Head of caudate nucleus (tissue), 42 donors: ENCODE measurements at places on chromosomes 1 and 21.

DNA sequence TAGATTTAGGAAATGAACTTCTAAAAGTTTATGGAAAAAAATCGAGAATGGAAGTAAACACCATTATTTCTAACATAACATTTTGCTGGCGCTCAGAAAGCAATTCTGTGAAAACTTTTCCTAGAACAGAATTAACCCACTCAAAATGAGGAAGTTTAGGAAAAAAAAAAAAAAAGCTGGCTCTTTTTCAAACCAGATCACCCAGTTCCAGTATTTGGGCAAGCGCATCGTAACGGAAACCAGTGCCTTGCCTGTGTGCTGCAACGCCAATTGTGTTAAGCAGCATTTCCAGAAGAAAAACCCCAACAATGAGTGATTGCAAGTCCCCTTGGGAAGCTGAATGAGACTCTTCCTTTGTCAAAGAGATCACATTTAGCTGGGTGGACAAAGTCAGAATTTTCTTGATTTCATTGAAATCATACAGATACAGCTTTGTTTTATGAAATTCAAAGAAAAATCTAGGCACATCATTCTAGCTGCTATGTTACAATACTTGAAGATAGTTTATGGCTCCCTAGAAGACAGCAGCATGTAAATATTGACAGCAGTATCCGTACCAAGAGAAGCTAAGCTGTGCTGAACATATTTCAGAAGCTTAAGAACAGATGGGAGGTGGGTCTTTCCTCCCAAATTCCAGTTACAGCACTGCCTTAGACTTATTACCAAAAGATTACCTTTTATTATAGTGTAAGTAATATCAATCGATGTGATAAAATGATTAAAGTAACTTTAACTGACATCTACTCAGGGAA lies 113.4 kb downstream of the ERG start:
- no peak for DNase-seq

DNA sequence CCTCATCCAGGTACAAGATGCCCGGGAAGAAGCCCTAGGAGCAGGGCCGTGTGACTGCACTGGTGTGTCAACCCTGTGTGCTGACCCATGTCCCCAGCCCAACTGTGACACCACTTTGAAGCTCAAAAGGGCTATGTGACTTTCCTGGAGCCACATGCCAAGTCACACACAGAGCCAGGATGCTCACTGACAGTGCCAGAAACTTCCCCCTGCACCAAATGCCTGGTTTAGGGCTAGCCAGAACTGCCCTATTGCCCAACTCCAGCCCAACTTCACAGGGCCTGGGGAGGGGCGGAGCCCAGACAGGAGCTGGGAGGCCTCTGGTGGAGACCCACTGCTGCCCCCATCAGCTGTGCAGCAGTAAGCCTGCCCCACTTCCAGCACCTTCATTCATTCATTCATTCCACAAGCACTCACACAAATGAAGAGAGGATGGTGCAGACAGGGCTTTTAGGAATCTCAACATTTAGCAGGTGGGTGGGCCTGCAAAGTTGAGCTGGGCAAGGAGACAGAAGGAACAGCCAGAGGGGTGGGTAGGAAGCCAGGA lies 36.7 kb downstream of the KCNQ4 start:
- DNase-seq: no peak

DNA sequence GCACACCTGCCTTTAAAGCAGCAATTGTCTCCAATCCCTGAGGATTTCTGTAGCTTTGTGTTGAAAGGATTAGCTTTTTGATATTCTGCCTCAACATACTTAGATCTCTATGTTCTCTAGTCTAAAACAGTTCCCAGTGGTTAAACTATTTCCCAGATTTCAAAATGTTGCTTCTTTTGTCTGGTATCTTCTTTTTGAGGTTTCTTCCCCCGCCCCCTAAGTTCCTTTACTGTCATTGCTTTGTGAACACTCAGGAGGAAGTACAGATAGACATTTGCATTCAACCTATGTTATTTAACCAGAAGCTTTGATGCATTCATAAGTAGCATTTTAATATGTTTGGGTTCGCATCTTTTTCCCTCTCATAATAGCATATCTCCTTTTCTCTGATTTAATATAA lies 33.5 kb downstream of the CYYR1 start:
- DNase-seq: no peak

- peak; percentile 14 for DNase-seq
Observed at GRCh38 chr1:93874025-93874651, 4.9 kb downstream of the DNTTIP2 start.

GRCh38 chr21:18252256-18252655 lies 7.6 kb downstream of the CHODL start:
- no peak for DNase-seq

- DNase-seq: no peak
Observed at GRCh38 chr1:17542645-17543044, 3.1 kb downstream of the ARHGEF10L start.

- no peak for DNase-seq
Observed at GRCh38 chr1:116873680-116874271, 35.9 kb upstream of the PTGFRN start.
